Stimulated activated CD8-positive, alpha-beta memory T cell treated with anti-CD3 and anti-CD28 coated beads, Interleukin-15, amount 100 ng/mL, for 24 hours (primary cell): ENCODE measurements at places on chromosomes 3 and 15.

GRCh38 chr3:53354945-53355498 lies 7.7 kb upstream of the DCP1A start:
- DNase-seq, result no peak

GRCh38 chr3:181974198-181974597 lies 262.5 kb downstream of the SOX2 start:
- no peak for DNase-seq

- no peak for DNase-seq
These were observed 30.2 kb downstream of the NCEH1 start for GRCh38 chr3:172680684-172681083.

GRCh38 chr3:10194328-10195071 lies 29.8 kb downstream of the IRAK2 start:
- DNase-seq, result no peak

- DNase-seq, result no peak
These were observed 3.2 kb upstream of the SLC6A20 start for GRCh38 chr3:45799586-45799985.

DNA sequence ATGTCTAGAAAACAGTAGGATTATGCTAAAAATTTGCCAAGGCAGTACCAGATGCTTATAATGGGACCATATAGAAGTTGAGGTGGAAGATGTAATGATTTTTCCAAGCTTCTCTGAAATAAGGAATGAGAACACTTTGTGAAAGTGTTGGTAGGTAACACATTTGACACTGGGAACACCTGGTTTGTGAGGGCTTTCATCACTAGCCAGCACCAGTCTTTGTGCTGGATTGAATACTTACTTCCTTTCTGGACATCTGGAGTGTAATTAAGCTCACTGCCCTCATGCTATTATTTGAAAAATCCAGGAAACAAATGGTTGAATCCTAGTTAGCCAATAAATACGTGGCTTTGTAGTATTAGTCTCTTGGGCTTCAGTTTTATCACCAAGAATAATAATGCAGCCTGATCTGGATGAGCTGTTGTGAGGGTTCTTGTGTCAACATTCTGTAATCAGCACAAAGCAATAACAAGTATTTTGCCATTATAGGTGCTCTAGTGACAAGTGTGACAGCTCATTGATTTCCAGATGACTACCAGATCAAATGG lies 12.9 kb downstream of the CCDC80 start:
- no peak for DNase-seq

GRCh38 chr15:25544076-25544475 lies 105.3 kb upstream of the UBE3A start:
- DNase-seq, result no peak

DNA sequence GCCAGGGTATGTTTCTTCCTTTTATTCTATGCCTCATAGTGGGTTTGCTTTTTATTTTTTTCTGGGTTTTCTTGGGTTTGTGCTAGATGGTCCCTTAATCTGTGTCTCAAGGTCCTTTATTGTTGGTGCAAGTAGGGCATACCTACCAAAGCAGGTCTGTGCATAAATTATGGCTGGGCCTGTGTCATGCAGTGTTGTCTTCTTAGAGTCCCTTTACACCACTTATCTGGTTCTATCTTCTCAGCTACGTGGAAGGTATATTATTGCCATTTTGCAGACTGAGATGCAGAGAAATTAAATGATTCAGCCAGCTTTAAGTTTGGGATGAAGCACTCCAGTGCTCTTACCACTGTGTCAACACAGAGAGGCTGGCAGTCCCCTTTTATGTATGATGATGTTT lies 293.5 kb upstream of the SOX2 start:
- no peak for DNase-seq

DNA sequence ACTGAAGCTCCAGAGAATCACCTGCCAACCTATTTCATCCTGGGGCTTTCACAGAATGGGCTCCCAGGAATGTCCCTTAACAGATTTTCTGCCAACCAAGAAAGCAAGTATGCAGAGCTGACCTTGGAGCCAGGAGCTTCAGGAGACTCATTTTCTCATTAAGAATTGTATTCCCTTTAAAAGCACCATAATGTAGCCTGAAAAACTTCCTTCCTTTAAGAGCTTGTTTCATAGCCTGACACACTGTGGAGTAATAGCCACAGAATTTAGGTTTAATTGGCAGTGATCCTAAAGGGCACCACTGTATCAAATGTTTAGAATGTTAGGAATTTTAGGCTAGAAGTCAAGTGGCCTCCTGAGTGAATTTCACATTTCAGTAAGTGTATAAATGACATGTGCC lies 309.8 kb downstream of the GBE1 start:
- no peak for DNase-seq

- no peak for DNase-seq
These were observed 34.8 kb downstream of the MCF2L2 start for GRCh38 chr3:183393625-183394024.

GRCh38 chr15:31799319-31799714 lies 231.0 kb upstream of the CHRNA7 start:
- DNase-seq, result no peak

DNA sequence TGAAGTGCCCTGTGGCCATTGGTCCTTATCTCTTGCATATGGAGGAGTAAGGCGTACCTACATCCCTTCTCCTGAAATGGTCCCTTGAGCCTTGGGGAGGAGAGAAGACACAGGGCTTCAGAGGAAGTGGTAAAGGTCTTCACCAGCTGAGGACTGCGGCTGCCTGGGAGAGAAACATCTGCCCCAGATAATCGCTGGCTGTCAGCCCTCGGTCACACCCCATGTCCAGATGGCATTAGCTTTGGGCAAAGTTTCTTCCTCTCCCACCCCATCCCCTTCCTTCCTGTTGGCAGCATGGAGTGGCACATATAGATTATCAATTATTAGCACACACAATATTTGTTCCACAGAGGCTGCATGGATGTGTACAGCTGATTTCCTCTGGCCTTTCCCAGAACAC lies 61.6 kb downstream of the LRTM1 start:
- no peak for DNase-seq
